ENCODE measurements at places on chromosomes 12 and 14.

GRCh38 chr12:96427269-96427729, 27.1 kb upstream of the CDK17 start:
- no peak for DNase-seq

GRCh38 chr12:41624571-41624970, 436.5 kb downstream of the PDZRN4 start:
- DNase-seq = no peak

GRCh38 chr12:66709457-66709773, 30.5 kb upstream of the GRIP1 start:
- DNase-seq = no peak

DNA sequence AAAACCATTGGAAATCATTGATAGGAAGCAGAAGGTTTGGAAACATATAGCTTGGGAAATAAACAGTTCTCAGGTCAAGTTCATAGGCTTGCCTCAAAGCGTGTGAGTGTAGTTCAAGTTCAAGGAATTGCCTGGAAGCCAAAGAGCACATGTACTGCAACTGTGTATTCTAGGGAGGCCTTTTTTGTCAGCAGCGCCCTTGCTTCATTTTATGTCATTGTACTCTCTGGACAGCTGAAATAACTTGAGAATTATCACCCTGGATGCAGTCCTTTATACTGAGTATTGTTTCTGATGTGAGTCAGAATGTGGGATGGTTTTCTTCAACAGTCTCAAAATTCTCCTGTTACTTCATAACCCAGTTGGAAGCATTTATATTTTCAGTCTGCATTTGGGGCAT, 16.0 kb upstream of the EVL start:
- no peak for DNase-seq

- no peak for DNase-seq
Measured at GRCh38 chr12:75908961-75909605, 122.5 kb downstream of the PHLDA1 start.

DNA sequence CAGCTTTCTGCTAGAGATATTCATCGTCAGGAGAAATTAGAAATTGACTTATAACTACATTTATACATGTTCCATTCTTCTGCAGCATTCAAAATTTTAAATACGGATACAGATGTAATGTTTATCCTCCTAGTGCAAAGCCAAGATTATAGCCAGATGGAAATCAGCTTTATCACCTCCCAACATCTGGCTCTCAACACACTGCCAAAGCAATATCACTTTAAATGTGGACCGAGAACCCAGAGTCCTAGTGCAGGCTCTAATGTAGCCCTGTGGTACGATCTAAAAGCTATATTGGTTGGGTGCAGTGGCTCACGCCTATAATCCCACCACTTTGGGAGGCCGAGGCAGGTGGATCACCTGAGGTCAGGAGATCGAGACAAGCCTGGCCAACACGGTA, 6.5 kb downstream of the MLH3 start:
- no peak for DNase-seq

DNA sequence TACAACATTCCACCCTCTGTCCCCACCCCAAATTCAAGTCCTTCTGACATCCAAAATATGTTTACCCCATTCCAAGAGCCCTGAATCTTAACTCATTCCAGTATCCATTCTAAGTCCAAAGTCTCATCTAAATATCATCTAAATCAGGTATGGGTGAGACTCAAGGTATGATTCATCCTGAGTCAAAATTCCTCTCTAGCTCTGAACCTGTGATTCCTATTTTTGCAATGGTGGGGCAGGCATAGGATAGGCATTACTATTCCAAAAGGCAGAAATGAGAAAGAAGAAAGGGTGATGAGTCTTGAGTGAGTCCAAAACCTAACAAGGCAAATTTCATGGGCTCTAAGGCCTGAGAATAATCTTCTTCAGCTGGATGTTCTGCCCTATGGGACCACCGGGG, 140.3 kb upstream of the FAR2 start:
- no peak for DNase-seq

- DNase-seq = no peak
Measured at GRCh38 chr12:132323171-132324010, 6.0 kb downstream of the GALNT9 start.

DNA sequence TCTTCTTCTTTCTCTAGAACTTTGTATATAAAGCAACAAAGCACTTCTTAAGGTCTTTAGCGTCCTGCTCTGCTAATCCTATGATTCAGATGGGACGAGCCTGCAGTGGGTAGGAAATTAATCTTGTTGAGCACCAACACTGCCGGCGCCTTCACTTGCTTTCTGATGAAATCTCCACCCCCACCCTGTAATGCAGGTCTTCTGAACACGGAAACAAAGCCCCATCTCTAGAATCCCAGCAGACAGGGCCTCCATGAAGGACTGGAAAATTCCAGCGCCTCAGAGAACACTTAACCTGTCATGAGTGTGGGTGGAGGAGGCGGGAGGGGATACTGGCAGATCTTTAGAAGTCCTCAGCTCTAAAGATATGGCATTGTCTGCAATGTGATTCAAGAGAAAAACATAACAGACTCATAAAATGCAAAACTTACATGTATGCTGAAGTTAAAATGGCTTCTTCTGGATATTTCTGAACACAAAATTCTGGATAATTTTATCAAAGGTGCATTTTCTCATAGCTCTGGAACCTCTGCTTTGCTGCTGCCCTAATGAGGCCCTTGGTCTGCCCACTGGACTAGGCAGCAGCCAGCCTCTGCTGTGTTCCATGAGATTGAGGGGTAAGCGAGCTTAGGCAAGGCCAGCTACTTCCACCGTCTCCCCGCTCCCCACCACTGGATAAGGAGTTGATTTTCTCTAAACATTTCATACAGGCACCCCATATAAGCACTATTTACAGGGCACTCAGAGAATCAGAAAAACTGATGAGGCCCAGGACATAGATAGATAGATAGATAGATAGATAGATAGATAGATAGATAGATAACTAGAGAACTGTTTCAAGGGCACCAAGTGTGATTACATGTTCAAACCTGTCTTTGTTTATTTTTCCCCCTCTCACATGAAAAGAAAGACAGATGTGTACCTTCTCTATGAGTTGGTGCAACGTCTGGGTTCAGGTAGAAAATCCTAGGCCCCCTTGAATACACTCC, 43.1 kb downstream of the ZFP36L1 start:
- DNase-seq = no peak

- DNase-seq = no peak
Measured at GRCh38 chr12:109928058-109928656, 28.1 kb downstream of the TCHP start.

GRCh38 chr14:61812347-61813095, 50.3 kb downstream of the SNAPC1 start:
- peak; percentile 49 for DNase-seq

- DNase-seq = no peak
Measured at GRCh38 chr14:89588840-89589296, 171.8 kb upstream of the FOXN3 start.

DNA sequence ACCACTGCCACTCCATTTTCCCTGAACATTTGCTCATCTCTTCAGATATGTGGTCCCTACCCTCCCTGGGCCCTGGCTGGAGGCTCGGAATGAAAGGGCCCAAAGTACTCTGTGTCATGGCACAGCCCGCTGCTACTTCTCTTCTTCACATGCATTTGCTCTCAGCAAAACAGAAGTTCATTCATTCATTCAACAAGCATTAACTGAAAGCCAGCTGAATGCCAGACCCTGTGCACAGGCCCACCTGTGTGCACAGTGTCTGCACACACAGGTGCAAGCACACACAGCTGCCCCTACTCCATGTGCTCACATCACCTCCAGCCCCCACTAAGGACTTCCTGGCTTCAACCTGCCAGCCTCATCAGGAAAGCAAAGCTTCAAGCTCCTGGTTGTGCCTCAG, 7.8 kb downstream of the WNT1 start:
- DNase-seq = no peak

DNA sequence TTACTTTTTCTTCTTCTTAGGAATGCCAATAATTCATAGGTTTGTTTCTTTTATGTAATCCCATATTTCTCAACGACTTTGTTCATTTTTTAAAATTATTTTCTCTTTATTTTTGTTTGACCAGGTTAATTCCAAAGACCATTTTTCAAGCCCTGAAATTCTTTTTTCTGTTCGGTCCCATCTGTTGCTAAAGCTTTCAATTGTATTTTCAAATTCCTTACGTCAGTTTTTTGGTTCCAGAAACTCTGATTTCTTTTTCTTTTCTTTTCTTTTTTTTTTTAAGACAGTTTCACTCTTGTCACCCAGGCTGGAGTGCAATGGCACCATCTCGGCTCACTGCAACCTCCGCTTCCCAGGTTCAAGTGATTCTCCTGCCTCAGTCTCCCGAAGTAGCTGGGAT, 27.6 kb downstream of the RAB3IP start:
- no peak for DNase-seq

GRCh38 chr12:131106349-131106941, 152.7 kb downstream of the ADGRD1 start:
- no peak for DNase-seq

DNA sequence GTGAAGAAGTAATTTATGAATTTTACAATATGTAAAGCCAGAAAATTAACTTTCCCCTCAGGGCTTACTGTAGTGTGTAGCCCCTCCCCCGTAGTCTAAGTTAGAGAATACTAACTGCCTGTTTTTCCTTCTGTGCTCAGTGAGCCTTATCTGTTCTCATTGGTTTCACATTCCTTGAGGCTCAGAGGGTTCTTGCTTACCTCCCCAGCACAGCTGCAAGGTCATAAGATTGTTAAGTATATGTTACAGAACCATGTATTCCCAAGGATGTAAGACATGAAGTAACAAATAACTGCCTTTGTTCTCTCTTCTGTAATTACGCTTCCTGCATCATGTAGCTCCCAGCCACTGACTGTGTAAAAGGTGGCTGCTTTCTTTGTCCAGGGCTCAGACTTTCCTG, 1351.1 kb downstream of the TMEM121 start:
- DNase-seq = no peak

- no peak for DNase-seq
Measured at GRCh38 chr14:34425095-34425851, 36.8 kb downstream of the SPTSSA start.

DNA sequence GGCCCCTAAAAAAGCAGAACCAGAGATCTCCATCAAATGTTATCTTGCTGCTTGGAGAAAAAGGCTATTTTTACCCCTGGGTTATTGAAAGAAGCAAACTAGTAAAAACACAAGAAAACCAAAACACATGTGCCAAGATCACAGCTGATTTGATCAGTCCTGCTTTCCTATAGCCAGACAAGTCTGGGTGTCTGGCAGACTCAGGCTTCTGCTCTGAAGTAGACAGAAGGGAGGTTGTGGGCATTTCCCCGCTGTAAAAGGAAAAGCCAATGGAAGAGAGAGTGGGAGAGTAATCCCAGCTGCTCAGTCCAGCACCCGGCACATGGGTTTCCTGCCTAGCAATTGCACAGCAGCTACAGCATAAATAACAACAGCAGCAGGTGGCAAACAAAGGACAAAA, 177.9 kb downstream of the PHLDA1 start:
- no peak for DNase-seq

DNA sequence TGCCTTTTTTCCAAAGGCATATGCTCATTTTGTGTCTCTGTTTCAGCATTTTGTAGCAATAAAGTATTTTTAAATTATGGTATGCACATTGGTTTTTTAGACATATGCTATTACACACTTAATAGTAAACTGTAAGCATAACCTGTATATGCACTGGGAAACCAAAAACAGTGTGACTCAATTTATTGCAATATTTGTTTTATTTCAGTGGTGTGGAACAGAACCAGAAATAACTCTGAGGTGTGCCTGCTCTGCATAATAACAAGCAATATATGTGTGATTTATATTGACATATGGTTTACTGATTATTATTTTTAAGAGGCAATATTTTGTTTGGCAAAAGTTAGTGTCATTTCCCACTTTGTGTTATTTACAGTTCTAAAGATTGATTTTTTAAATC, 126.6 kb upstream of the CPNE8 start:
- no peak for DNase-seq

- peak; percentile 54 for DNase-seq
Measured at GRCh38 chr12:54749191-54749818, 101.1 kb upstream of the DCD start.

- no peak for DNase-seq
Measured at GRCh38 chr12:66058554-66058953, 72.0 kb downstream of the LLPH start.

DNA sequence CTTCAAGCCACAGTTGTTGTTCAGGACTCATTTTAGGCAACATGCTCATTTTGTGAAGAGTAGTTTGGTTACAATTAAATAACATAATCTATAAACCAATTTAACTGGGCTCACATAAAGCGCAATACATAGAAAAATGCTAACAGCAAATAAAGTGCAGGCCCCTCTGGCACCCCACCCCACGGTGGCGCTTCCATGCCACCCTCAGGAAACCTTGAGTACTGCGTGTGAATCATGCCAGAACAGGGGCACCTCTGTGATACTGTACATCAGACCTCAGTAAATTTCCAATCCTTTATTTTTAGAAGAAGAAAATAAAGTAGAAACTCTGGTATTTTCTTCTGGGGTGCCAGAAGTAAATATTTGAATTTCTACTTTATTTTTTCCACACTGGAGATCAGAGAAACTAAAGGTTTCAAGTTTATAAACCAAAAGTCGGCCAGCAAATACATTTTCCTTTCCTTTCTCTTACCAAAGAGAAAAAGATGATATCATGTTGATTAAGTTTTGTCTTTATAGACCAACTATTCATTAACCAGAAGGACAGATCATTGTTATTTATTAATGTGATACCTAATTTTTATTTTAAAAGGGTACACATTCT, 316.8 kb downstream of the PAWR start:
- peak; percentile 13 for DNase-seq

Measured in GM20000 (cell line).